ELR (cell line): ENCODE measurements at places on chromosomes 12 and 14.
A peak's percentile ranks its signal among the peaks of the same experiment; 100 is the strongest.

GRCh38 chr12:114662512-114663177 is 21.3 kb downstream of the TBX3 start:
- peak; percentile 96 for DNase-seq

DNA sequence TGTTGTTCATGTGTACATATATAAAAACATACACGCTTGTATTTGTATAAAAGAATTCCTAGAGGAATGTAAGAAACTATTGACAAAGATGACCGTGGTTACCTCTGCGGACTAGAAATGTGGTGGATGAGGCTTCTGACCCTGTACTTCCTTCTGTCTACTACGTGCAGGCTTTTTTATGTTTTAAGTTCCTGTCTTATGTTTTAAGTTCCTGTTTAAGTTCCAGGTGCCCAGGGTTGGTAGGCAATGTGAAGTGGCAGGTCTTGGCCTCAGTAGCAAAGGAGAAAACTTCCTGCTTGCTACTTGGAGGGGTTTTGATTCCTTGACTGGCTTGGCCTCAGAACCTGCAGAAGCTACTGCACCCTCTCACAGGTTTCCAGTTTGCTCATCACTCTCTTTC is 11.6 kb downstream of the POMT2 start:
- no peak for DNase-seq

DNA sequence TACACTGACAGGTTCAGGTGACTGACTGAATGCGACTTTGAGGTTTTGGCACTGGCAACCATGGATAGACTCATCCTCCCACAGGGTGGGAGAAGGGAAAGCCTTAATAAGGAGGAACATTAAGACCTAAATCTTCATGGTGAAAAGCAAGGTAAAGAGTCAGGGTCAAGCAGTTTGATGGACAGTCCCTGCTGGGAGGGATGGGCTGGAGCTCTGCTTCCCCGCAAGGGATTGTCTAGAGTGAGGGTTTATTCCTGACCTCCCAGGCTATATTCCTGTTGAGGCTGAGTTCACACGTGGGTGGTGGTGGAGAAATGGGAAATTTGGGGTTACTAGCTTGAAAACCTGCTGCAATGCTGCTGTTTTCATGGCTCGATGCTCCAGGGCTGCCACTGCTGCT is 9.4 kb upstream of the STAC3 start:
- no peak for DNase-seq

- DNase-seq, result peak; percentile 44
Measured at GRCh38 chr12:19236656-19237055, 107.1 kb downstream of the PLEKHA5 start.

GRCh38 chr12:49020441-49020840 is 1.9 kb upstream of the PRKAG1 start:
- DNase-seq, result no peak

DNA sequence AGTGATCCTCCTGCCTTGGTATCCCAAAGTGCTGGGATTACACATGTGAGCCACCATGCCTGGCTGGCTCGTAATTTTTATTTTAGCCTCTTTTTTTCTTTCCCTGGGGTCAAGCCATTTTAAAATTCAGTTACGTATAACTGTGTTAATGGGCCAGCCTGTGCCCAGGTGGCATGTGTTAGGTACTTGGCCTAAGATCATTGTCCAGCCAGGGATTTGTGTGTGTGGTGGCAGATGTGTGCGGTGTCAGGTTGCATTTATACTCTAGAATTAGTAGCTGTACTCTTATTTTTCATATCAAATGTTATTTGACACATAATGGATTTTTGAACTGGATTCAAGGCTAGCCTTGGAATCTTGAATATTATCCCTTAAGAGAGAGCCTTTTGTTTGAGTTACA is 69.3 kb downstream of the FBXO34 start:
- no peak for DNase-seq

- DNase-seq, result no peak
Measured at GRCh38 chr14:70999117-70999516, 91.9 kb downstream of the PCNX1 start.

GRCh38 chr14:104681689-104682074 is 7.7 kb upstream of the INF2 start:
- DNase-seq, result peak; percentile 92

DNA sequence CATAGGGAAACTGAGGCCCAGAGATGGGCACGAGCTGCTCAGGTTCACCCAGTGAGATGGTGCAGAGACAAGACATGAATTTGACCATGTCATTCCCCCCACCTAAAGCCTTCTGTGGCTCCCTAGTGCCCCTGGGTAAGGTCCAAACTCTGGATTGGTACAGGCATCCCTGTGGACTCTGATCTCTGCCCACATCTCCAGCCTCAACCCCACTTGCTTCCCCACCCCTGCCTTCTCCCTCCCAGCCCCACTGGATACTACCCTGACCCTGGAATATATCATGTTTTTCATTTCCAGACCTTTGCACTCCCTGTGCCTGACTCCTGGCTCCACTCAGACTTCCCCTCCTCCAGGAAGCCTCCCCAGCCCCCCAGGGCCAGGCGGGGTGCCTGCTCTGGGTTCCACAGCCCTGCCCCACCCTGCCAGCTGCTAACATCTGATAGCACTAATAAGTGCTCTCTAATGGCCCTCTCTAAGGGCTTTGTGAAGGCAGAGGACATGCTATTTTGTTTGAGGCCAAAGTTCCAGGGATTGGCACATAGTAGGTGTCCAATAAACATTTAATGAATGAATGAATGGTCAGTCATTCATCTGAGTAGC is 1.1 kb upstream of the SDSL start:
- DNase-seq, result no peak

- DNase-seq, result no peak
Measured at GRCh38 chr14:47657143-47657542, 18.3 kb downstream of the MDGA2 start.

DNA sequence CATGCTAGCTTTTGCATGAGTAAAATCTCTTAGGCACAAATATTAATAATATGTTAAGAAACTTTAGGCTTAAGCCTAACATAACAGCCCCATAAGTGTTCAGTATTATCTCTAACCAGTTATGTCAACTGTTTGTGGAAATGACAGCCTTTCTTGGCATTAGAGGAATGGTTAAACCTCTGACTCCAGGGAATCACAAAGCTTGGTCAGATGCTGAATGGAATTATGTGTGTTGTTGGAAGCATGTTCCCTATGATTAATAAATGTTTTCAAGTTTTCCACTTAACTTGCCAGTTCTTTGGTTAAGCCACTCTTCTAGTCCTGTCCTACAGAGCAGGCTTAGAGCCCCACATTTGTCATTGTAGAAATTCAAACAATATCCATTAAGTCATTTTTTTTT is 17.0 kb downstream of the PSEN1 start:
- DNase-seq, result no peak

- DNase-seq, result no peak
Measured at GRCh38 chr14:38592764-38593442, 337.0 kb upstream of the CLEC14A start.

DNA sequence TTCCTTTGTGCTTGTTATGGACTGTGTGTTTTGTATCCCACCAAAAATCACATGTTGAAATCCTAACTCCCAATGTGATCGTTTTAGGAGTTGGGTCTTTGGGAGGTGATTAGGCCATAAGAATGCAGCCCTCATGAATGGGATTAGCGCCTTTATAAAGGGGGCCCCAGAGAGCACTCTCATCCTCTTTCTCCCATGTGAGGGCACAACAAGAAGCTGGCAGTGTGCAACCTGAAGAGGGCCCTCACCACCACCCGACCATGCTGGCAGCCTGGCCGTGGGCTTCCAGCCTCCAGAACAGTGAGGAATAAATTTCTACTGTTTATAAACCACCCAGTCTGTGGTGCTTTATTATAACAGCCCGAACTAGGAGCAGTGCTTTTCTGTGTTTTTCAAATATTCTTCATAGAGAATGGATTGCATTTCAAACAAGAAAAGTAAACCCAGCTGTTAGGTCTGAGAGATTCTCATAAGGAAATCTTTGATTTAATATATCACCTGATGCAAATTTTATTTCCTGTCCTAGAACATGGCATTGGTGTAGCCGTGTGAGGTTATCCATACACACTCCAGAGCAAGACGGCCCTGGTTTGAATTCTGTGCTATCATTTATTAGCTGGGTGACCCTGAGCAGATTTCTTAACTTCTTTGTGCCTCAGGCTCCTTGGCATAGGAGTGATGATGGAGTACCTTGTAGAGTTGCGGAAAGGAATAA is 27.8 kb downstream of the HSPB8 start:
- DNase-seq, result no peak

- DNase-seq, result no peak
Measured at GRCh38 chr14:94375552-94376107, 12.8 kb downstream of the SERPINA1 start.

- no peak for DNase-seq
Measured at GRCh38 chr12:90924406-90924805, 30.6 kb downstream of the CCER1 start.

DNA sequence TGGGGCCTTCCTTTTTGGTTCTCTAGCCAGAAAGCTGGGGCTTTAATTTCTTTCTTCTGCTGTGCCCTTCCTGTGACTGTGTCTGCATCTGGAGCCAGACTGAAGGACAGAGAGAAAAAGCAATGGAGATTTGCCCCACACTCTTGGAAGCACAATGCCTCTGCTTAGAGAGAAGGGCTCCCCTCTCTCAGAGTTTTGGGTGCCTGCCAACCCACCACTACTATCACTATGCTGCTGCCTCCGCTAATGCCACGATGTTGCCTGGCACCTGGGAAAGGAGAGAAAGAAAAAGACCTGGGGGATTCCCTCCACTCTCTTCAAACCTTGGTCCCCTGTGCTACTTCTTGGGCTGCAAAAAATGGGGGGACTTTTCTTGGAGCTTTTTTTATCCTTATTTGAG is 52.6 kb downstream of the TMEM260 start:
- DNase-seq, result no peak

DNA sequence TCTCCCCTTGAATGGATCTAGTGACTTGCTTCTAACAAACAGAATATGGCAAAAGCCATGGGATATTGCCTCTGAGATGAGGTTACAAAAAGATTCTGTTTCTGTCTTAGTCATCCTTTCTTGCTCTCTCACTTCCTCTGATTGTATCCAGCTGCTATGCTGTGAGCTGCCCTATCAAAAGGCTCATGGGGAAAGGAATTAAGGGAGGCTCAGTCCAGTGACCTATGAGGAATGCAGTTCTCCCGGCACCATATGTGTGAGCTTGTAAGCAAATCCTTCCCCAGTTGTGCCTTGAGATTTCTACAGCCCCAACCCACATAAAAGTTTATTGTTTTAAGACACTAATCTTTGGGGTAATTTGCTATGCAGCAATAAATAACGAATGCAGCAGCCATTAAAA is 183.1 kb downstream of the KLHL28 start:
- peak; percentile 49 for DNase-seq

GRCh38 chr12:128007250-128007649 is 259.7 kb upstream of the TMEM132C start:
- no peak for DNase-seq

DNA sequence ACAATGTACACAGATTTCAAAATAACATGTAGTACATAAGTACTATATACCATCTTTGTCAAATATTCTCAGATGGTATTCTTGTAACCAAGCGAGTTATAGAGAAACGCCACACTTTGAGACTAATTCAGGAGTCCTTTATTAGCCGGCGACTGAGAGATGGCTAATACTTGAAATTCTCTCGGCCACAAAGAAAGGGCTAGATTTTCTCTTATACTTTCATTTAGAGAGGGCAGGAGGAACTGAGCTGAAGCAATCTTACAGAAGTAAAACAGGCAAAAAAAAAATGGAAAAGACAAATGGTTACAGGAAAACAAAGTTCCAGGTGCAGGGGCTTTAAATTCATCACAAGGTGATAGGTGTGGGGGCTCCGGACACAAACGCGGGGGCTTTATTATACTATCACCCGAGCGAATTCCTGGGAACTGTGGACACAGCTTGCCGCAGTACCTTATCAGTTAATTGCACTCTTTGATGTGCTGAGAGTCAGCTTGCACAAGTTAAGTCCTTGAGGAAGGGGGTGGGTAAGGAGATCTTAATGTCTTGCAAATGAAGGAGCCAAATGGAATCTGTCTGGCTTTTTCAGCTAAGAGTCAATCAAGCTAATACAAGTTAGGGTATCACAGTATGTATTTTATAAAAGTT is 382.3 kb downstream of the KCNH5 start:
- no peak for DNase-seq

DNA sequence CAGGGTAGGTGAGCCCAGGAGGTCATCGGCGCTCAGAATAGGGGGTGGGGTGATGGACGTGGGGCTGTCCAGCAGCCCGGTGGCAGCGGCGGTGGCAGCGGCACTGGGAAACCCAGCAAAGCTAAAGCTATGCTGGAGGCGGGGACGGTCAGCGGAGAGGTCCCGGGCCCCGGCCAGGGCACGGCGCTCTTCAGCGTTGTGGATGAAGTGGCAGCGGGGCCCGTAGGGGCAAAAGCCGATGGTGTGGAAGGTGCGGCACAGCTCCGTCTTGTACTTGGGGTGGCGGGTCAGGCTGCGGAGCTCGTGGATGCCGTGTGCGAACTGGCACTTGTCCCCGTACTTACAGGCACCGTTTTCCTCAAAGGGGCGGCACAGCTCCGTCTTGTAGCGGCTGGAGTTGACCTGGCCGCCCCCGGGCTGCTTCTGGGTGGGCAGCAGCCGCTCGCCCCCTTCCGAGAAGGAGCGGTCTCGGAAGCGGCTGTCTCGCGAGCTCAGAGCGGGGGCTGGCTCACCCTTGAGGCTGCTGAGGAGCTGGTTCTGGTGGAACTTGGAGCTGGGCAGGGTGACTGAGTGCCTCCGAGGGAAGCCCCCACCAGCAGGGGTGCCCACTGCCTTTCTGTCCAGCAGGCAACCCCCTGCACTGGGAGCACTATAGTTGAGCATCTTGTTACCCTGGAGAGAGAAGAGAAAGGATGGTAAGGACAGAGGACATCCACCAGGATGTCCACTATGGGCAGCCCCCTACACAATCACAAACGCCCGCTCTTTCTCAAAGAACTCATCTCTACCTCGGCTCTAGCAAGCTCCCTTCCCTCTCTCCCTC is 2.8 kb downstream of the ZFP36L1 start:
- DNase-seq, result peak; percentile 55

- DNase-seq, result no peak
Measured at GRCh38 chr12:31866523-31866922, 92.7 kb upstream of the RESF1 start.

- DNase-seq, result no peak
Measured at GRCh38 chr12:499837-500458, 40.2 kb downstream of the B4GALNT3 start.

GRCh38 chr12:47776471-47777143 is 3.6 kb downstream of the SLC48A1 start:
- peak; percentile 33 for DNase-seq

GRCh38 chr14:80607430-80608190 is 333.9 kb downstream of the CEP128 start:
- no peak for DNase-seq

DNA sequence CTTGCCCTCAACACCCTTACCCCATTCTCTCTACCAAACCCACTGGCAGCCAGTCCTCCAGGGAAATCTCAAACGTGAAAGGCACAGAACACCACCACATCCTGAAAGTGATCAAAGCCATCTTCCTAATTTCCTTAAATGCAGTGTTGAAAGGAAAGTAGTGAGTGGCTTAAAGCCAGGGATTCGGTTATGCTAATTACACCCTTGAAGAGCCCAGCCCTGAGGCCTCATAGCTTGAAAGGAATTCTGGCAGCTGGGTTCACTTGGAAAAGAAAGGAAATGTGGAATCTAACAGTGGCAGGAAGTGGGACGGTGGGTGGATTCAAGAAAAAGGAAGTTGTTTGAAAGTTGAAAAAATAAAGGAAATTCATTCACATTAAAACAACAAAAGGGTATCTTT is 73.0 kb upstream of the FICD start:
- DNase-seq, result no peak

GRCh38 chr14:73248108-73248868 is 11.0 kb downstream of the PAPLN start:
- peak; percentile 63 for DNase-seq

- DNase-seq, result no peak
Measured at GRCh38 chr12:127393465-127393864, 873.5 kb upstream of the TMEM132C start.

GRCh38 chr14:90714811-90715210 is 101.4 kb downstream of the TTC7B start:
- DNase-seq, result peak; percentile 49
